ENCODE measurements at places on chromosomes 3 and 15.

GRCh38 chr3:52502001-52502400 lies 6.9 kb downstream of the STAB1 start:
- no peak for DNase-seq

DNA sequence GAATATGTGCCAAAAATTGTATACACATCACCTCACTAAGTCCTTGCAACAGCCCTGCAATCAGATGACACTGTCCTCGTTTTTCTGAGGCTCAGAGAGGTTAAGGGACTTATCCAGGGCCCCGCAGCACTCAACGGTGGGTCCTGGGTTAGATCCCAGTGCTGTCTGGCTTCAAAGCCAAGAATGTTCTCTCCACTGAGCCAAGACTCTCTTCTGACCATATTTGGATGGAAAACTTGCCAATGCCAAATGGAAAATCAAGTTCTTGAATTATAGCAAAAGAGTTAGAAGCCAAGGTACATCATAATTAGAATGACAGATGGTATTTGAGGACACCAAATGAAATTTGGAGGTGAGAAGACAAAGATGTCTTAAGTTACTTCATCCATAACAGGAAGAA lies 75.9 kb downstream of the NCEH1 start:
- no peak for DNase-seq

DNA sequence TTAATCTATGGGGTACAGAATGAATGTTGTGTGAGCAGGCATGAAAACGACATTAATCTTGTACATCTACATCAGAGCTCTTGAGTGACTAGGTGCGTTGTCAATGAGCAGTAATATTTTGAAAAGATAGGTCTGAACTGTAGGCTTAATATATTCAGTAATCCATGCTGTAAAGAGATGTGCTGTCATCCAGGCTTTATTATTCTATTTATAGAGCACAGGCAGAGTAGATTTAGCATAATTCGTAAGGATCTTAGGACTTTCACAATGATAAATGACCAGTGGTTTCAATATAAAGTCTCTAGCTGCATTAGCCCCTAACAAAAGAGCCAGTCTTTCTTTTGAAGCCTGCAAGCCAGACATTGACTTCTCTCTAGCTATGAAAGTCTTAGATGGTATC lies 43.0 kb downstream of the NLGN1 start:
- no peak for DNase-seq

- DNase-seq, result no peak
These were observed 1.9 kb downstream of the ADPGK start for GRCh38 chr15:72781631-72782030.

GRCh38 chr3:122890077-122890719 lies 95.3 kb downstream of the SLC49A4 start:
- no peak for DNase-seq

DNA sequence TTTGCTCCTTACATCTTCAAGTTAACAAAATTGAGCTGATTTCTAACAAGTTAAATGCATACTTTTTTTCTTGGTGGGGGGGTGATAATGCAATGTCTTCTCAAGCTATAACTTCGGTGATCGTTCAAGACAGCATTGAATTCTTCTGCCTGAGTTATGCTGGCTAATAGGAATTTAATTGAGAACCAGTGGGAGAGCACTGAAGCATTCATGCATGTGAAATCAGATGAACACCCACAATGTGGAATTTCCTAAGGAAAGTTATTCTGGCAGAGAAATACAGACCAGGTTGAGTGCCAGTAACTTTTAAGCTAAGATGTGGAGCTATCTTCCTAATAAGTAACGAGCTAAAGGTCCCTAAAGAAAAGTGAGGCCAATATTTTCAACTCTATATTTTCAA lies 3.0 kb downstream of the SPATA16 start:
- no peak for DNase-seq
